ENCODE measurements at places on chromosomes 12 and 14. TPM values are rescaled to one million over a fixed set of nuclear protein-coding genes. Genes with fewer than 3 reads are reported as not detected.

GRCh38 chr12:39145175-39145999 is 240.0 kb upstream of the CPNE8 start:
- DNase-seq = peak; percentile 52

- peak; percentile 76 for DNase-seq
Measured at GRCh38 chr12:100576331-100577036, 3.0 kb downstream of the GAS2L3 start.

The ACOT6 gene
- total RNA-seq = not detected

The MARS1 gene
- 714 TPM for total RNA-seq

The MYF6 gene
- total RNA-seq = not detected

- DNase-seq = peak; percentile 62
Measured at GRCh38 chr12:6067152-6067916, 57.1 kb downstream of the VWF start.

The CCDC177 gene
- not detected for total RNA-seq

GRCh38 chr14:76456200-76456599 is 80.3 kb downstream of the ESRRB start:
- DNase-seq = peak; percentile 62

The ERGIC2 gene
- 63.6 TPM for total RNA-seq

The STAC3 gene
- 2.8 TPM for total RNA-seq

- DNase-seq = no peak
Measured at GRCh38 chr14:68099495-68100045, 280.0 kb downstream of the RAD51B start.

The TMPRSS12 gene
- total RNA-seq = not detected

- no peak for DNase-seq
Measured at GRCh38 chr14:101852785-101853184, 91.3 kb downstream of the PPP2R5C start.

The CSRP2 gene
- 2.0 TPM for total RNA-seq

The MYO1H gene
- not detected for total RNA-seq

The SLC6A13 gene
- 0.72 TPM for total RNA-seq

DNA sequence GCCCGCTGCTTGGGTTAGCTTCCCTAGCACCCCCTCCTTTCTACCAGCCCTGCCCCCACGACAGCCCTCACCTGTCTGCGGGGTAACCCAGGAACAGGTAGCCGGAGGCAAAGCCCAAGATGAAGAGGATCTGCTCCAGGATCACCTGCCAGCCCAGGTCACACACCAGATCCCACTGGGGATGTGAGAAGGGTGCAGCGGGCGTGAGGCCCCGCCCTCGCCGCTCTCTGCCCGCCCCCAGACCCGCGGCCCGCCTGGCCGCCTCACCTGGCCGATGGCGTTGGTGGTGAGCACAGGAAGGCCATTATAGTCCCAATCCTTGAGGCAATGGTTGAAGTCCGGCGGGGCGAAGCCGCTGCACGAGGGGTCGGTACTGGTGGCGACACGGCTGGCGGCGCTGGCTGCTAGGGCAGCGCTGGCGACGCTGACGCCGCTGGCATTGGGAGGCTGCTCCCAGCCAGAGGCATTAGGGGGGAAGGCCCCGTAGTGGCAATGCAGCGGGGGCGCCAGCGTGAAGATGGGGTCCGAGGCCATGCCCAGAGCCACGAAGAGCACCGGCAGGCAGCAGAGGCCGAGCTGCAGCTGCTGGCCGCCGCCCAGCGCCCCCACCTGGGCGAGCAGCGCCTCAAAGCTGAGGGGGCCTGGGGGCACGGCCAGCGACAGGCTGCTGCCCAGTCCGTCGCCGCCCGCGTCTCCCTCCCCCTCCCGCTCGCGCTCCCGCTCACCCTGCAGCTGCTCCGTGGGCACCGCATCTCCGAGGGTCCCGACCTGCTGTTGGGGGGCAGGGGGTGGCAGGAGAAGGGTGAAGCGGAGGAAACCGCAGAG is 794 bp downstream of the SLC22A17 start:
- DNase-seq = no peak

GRCh38 chr14:69351911-69352310 is 46.2 kb downstream of the ERH start:
- no peak for DNase-seq

GRCh38 chr14:29858299-29858698 is 69.3 kb downstream of the PRKD1 start:
- DNase-seq = no peak

The KRT75 gene
- not detected for total RNA-seq

GRCh38 chr14:104972301-104973134 is 5.7 kb downstream of the AHNAK2 start:
- DNase-seq = peak; percentile 94

Measured in MCF 10A (cell line).